GM06990 (cell line): ENCODE measurements at places on chromosomes 5 and 9.

- DNase-seq, result no peak
These were observed 28.3 kb downstream of the JAK2 start for GRCh38 chr9:5013374-5013773.

DNA sequence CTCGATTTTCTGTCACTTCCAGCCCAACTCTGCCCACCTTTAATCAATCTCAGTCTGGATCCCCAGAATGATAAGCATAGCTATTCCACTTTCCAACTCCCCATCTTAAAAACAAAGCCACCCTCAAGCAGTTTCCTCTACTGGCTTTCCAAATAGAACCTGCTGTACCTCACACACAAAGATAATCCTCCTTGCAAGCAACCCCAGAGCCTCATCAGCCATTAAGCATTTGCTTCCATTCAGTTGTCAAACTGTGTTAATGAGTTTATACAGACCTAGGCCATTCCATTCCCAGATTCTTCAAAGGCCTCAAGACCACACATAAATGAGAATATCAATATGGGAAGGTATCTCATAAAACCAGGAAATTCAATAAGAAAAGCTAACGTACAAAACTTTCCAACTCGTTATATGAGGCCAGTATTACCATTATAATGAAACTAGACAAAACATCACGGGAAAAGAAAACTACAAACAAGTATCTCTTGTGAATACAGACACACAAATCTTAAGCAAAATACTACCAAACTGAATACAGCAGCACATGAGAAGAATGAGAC lies 86.8 kb downstream of the DROSHA start:
- no peak for DNase-seq

DNA sequence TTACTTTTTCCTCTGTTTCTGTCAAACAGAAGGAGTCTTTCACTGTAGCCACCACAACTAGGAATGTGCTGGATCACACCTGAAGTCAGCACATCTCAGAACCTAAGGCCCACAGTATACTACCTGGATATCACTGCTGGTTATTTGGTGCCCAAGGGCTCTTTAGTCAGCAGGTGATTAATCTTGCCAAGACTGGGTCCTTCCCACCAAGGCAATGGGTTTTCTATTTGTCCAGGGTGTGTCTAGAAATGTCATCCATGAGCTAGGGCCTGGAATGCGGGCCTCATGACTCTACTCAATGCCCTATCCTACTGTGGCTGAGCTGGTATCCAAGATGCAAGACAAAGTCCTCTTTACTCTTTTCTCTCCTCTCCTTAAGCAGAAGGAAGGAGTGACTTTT lies 9.8 kb upstream of the PCDHAC1 start:
- DNase-seq, result no peak

DNA sequence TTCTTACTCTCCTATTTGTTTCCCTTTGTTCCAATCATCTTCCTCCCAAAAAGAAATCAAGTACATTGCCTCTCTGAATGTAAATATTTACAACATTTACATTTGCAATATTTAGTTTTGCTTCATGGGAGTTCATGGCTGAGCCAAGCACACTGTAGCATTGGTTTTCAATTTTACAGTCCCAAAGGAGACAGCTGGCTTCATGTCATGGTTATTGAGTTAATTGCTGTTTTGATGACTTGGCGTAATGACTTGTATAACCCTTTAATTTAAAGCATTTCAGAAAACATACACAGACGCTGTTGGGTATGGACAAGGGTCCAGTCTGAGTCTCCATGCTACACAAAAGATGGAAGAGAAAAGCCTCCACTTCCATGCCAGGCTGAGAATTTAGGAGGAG lies 25.6 kb upstream of the VLDLR start:
- DNase-seq, result no peak
